ENCODE measurements at places on chromosomes 5 and 9.

GRCh38 chr5:79578876-79579275 lies 33.4 kb upstream of the TENT2 start:
- DNase-seq: no peak

DNA sequence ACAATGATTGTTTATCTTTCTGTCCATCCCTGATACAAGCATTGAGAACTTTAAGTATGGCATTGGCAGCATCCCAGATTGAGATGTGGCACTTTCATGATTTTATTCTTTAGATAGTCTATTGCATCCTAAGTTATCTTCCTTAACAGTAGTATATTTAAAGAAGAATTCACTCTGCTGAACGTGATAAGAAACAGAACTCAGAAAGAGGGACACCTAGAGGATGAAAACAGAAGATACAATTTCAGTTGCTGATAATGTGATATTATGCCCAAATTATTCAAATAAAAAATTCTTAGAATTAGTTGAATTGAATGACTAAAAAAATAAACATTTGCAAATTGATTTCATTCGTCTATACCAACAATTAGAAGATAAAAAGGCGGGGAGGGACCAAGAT lies 218.1 kb upstream of the DMRTA1 start:
- DNase-seq: no peak

DNA sequence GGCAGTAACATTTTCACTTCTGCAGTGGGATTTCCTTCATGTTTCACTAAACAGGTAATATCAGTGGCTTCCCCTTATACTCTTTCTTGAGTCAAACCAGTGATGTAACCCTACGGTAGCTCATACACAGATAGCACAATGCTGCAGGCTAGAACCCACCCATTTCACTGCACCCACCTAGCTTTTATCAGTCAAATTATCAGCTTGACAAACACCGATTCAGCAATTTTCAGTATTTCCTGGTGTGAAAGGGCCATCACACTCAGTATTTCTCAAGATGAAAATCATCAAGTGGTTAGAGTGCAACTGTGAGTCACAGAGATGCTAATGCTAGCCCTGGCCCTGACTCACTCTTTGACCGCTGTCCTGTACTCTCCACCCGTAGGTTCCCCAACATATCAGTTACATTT lies 242.3 kb upstream of the PTGER4 start:
- DNase-seq: no peak

GRCh38 chr5:122704247-122705036 lies 70.4 kb upstream of the SNX2 start:
- no peak for DNase-seq

GRCh38 chr5:139711067-139711905 lies 63.1 kb downstream of the CXXC5 start:
- DNase-seq: peak; percentile 43

GRCh38 chr5:129460936-129461710 lies 1.0 kb downstream of the ADAMTS19 start:
- DNase-seq: peak; percentile 11

DNA sequence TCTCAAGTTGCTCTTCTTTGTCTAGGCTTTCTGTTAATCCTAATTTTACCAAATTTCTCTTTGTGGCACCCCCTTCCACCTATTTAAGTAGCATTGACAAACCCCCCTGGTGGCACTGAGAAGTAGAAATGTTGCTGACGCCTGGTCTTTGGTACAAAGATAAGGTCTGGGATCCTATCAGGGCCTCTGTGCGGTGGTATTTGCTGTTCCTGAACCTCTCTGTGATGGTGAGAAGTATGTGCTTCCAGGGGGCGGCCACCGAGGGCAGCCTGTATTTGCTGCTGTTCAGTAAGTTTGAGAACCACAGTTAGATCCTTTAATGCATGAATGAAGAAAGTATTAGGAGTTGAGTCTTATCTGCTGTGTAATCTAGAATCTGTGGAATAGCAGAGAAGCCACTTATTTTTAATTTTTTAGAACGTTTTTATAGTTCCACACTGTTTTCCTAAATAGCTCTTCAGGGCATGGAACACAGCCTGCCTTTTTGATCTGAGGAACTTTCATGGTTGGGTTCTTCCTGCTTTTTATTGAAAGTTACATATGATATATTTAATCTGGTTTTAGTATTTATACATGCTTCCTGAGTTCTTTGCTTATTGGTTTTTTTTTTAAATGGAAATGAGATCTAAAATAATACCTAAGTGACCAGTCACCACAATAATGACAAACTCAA lies 124.2 kb downstream of the TRIO start:
- DNase-seq: no peak

DNA sequence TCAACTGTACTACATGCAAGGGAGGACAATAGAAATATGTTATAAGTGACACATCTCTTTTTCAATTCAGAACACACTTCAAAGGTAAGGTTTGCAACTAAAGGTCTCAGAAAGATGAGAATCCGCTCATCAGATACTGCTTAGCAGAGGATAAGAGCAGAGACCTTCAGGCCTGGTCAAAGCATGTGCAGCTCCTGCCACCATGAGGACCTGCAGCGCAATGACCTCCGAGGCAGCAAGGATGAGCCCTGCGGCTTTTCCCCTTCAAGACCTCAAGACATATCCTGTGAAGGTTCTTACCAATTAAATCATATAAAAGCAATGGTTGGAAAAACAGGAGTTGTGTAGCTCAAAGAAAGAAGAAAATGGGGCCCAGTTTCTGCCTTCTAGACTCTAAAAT lies 135.8 kb downstream of the TRIM36 start:
- DNase-seq: no peak

DNA sequence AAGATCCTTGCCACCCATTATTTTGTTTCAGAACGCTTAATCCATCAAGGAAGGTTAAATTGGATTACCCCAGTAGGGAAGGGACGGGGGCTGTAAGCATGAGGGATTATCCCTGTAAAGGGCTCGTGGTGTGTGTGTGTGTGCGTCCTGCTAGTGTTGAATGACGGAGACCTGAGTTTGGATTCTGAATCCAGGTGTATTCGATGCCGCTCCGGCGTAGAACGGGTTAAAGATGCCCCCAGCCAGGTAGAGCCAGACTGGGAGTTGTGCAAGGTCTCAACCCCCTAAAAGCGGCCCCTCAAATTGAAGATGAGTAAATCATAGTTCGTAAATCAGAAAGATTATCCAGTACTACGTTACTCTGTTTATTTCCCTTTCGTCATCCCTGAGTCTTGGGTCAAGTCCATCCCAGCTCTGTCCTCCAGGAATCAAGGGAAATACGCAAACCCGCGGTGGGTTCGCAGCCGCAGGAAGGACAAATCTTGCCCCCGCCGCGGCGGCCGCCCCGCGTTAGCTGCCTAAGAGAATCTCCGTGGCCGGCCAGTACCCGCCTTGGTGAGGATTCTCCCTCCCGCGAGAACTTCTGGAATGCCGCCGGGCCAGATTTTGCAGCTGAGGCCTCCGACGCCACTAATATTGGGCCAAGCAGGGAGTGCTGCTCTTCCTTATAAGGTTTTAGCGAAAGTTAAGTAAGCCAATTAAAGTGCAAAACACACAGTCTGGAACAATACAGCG lies 586 bp upstream of the MTAP start:
- no peak for DNase-seq

DNA sequence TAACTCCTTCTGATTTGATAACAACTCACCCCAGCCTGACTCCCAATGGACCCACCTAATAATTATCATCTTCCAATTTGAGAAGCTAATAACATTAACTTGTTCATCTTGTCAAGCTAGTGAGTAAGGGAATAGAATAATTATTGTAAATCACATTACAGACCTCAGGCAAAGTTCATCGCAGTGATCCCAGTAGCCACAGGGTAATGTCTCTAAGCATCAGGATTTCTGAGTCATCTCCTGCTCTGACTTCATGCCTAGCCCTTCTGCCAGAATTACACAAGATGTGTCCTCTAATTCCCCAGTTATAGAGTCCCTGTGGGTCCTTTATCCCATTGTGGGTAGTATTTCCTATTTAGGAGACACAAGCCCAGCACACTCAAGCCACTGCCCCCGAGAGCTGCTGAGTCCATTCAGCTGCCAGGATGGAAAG lies 365.7 kb downstream of the DEPDC1B start:
- no peak for DNase-seq

- no peak for DNase-seq
These were observed 24.7 kb downstream of the KLF9 start for GRCh38 chr9:70389621-70390266.

DNA sequence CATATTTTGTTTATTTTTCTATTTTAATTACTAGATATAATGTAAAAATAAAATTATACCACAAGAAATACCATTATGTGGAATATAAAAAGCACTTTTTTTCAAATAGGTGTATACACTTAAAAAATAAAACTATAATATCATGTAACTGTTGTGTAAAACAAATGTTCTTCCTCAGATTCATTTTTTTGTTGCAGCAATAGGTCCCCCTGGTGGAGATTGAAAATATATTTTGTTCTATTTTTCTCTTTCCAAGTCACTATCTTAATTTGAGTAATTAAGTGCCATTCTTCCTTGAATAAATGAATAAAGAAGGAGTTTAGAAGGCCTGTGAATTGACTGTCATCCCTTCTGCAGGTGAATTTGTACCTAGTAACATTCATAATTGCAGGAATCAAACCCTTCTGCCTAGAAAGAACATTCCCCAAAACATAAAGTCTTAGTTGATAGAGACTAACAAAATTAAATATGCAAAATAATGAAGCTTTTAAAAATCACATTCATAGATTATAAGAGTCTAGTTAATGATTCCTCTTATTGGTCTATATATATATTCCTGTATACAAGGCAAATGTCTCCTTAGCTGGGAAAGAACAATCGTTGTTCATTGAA lies 23.4 kb downstream of the CETN3 start:
- no peak for DNase-seq

DNA sequence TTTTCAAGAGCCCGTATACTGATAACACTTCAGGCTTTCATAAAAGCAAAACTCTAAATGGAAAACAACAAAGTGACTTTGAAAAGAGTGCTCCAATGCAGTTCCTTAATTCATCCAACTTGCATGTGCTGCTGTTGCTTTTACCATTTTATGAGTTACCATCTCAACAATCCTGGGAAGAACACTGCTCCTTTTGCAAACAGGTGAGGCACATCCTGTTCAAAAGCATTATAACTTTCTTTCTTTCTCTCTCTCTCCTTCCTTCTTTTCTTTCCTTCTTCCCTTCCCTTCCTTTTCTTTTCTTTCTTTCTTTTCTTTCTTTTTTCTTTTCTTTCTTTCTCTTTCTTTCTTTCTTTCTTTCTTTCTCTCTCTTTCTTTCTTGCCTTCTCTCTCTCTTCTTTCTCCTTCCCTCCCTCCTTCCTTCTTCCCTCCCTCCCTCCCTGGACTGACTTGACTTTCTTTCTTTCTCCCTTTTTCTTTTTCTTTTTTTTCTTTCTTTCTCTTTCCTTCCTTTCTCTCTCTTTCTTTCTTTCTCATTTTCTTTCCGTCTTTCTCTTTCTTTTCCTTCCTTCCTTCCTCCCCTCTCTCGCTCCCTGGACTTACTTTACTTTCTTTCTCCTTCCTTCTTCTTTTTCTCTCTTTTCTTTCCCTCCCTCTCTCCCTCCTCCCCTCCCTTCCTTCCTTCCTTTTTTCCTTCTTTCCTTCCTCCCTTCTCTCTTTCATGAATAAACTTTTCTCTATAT lies 11.2 kb upstream of the PARP8 start:
- DNase-seq: no peak

- no peak for DNase-seq
These were observed 45.4 kb downstream of the SEMA4D start for GRCh38 chr9:89452561-89452960.

DNA sequence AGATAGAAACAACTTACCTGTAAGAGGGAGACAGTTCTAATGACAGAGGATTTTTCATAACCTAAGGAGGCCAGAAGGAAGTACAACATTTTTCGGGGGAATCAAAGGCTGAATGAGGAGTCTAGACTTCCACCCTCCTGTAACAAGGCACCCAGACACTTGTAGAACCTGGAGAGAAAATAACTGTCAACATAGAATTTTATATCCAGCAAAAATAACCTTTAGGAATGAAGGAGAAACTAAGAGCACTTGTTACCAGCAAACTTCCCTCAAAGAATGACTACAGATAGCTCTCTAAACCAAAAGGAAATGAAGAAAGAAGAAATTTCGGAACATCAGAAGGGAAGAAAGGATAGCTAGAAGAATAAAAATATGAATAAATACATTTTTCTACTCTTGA lies 25.9 kb upstream of the F2RL2 start:
- DNase-seq: no peak

GRCh38 chr5:55063899-55064298 lies 38.5 kb upstream of the GZMA start:
- DNase-seq: no peak

DNA sequence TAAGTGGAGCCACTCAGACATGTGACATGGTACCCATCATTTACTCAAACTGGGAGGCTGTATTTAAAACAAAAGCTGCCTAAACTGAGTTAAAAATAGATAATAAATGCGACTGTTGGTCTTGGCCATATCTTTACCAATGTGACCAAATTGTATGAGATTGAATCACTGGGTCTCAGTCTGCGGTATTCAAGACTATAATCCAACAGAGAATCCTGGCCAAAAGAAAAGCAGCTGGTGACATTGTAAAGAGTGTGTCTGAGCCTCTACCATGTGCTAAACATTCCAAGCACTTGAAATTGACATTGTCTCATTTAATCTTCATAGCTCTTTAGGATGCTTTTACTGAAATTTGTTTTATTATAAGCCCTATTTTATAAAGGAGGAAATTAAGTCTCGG lies 282.6 kb downstream of the ZNF608 start:
- DNase-seq: no peak

GRCh38 chr5:34804913-34805312 lies 34.1 kb upstream of the TTC23L start:
- DNase-seq: no peak

DNA sequence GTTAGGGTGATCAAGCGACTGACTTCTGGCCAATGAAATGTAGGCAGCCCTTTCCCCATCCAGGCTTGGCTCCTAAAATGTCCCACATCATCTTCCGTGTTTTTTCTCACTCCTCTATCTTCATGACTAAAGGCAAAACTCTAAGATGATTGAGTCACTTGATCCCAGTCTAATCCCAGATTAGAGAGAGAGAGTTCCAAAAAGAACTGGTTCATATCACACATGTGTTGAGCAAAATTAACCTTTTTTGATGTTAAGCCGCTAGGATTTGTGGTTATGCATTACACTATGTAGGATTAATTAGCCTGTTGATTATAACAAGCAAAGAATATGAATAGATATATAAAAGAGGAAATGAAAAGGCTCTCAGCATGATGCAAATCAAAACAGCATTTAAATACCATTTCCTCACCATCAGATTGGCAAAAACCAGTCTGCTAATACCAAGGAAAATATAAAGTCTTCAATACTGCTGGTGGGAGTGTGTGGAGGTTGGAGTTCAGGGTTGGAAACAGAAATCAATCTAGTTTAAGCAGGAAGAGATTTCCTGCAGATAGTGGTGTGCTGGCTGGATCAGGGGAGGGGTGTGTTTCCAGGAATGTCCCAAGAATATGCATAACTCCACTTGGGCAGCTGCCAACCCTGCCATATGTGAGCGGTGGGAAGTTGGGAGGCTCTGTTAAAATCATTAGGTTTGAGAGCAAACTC lies 187.6 kb upstream of the S1PR3 start:
- DNase-seq: no peak

GRCh38 chr5:39714036-39714698 lies 289.4 kb upstream of the DAB2 start:
- DNase-seq: peak; percentile 36

All from stimulated activated CD4-positive, alpha-beta T cell treated with anti-CD3 and anti-CD28 coated beads, Interleukin-2, amount 100 ng/mL, for 48 hours (primary cell).